ENCODE measurements at places on chromosomes 12 and 14.

DNA sequence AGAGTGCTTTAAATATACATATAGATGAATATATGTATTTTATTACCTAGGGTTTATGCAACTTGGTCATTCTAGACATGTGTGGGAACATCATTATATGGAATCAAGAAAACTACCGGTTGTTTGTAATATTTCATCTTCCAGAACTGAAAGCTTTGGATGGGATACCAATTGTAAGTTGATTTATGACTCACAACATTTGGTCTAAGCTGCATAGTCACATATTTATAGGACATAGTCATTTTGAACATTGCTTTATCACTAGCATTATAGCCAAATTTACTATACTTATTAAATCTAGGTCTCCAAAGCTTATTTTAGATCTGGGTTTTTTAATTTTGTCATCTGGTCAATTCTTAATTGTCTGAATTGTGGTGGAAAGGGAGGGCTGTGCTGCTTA, 83.7 kb upstream of the PCNX4 start:
- DNase-seq = no peak

DNA sequence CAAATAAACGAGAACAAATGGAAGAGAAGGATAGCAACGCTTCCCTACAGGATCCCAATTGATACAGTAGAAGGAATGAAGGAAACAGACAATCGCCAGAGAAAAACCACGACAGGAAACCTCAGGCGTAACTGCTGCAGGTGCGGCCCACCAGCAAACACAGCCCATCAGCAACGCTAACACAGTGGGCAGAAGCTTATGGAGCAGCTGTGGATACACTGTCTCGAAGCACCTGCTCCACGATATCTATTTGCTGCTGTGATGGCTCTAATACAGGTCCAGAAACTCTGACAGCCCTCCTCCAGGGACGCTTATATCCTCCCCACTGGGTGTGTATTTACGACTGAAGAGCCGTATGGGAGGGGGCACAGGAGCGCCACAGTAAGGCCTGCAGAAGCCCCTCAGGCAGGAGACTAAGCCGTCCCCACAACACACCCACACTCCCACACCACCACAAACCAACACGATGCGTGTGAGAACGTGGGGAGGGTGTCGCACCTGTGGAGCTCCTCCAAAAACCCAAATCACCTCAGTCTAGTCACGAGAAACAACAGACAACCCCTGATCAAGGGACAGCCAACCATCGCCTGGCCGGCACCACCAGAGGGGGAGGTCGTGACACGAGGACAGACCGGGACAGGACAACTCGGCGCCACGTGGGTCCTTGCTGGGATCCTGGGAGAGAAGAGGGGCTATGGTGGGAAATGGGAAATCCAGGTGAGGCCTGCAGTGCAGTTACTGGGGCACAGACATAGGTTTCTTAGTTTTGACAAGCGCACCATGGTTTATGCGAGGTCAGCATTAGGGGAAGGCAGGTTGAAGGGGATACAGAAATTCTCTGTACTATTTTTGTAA, 24.0 kb downstream of the POLE start:
- no peak for DNase-seq

DNA sequence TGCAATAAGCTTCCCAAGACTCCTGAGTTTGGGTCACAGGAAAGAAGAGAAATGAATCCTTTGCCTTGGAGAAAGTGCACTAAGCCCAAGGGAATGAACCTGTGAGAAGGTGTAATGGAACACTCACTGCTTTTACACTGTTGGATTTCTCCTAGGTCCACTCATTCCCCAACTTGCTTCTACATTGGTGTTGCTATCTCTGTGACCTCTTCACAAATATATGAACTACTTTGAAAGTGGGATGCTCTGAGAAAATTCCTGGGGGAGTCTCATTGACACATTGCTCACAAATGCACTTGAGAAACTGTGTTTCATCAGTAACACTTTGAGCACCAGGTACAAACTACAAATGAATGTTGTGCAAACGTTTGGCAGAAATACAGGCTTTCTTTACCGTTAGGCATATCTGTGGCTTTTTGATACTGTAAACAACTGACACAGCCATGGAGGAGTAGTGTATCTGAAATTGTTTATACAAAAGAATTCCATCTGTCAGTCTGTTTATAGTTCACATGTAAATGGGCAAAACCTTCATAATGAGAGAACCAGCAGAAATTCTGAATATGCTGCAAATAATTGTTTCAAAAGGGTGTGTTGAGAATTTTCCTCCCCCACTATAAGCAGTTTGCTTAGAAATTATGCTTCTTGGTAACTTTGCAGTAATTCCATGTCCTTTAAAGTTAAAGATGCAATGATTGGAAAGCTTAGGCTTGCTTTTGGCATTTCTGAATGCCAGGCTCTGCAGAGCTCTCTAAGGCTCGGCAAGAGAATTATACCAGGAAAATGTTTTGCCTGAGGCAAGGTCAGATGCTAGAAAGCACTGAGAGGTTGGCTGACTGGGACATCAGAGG, 348.5 kb upstream of the DDHD1 start:
- DNase-seq = no peak

- DNase-seq = no peak
Observed at GRCh38 chr12:92370828-92371227, 225.2 kb upstream of the BTG1 start.

GRCh38 chr14:22691171-22691570, 47.0 kb upstream of the OR6J1 start:
- DNase-seq = no peak

GRCh38 chr12:45522227-45522626, 207.3 kb upstream of the ARID2 start:
- no peak for DNase-seq

- DNase-seq = no peak
Observed at GRCh38 chr12:64946132-64946829, 121.8 kb downstream of the TBC1D30 start.

- DNase-seq = no peak
Observed at GRCh38 chr12:118164798-118165486, 29.0 kb downstream of the PEBP1 start.

DNA sequence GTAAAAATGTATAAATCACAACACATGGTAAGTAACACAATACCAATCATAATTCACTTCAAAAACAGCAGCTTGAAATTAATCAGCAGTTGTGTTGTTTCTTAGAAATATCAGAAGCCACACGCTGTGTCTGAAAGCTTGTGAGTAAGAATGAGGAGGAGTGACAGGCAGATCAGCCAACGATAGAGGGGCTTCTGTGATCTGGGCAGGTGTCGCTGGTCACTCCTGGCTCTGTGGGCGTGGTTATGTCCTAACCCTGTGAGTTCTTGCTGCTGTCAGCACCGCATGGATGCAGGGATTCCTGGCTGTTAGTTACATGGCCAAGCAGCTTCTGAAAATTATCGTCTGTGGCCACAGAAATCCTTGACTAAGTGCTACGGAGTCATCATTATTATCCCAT, 123.4 kb downstream of the SLC25A47 start:
- DNase-seq = no peak

- no peak for DNase-seq
Observed at GRCh38 chr12:25583545-25583944, 30.5 kb upstream of the LMNTD1 start.
